DMS153 (cell line): ENCODE measurements at places on chromosomes 2 and 18.
A peak's percentile ranks its signal among the peaks of the same experiment; 100 is the strongest.

- DNase-seq, result peak; percentile 79
Observed at GRCh38 chr18:58117786-58118403, 73.9 kb downstream of the NEDD4L start.

DNA sequence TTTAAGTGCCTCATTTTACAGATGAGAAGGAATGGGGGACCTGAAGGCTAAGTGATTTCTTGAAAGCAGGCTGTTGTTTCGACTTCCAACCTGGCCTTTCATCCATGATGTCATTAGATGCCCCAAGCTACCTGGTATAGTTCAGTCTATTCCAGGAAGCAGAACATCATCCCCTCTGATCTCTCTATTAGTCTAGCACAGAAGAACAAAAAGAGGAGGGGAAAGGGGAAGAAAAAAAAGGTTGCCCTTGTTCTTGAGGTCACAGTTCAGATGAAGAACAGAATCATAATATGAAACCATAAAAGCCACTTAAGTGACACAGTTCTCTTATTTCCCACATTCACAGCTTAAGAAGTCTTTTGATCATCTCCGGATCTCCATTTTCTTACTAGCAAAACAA is 386.2 kb upstream of the HNRNPA3 start:
- DNase-seq, result no peak

DNA sequence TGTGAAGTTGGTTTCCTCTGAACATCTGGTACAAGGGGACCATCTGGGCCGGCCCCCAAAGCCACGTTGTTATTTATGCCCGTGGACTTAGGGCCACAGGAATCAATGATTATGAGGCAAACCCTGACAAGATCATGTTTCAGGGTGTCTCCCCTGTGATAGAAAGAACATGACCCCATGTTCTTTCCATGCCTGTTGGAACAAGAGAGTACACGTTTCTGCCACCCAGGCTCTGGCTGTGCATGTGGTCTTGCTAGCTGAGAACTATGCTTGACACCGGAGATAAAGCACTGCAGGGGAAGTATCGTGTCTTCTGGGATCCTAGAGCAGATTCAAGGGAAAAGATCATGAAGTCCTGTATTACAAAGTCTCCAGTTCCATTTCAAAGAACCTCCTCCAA is 64.2 kb downstream of the TMEM17 start:
- DNase-seq, result no peak

DNA sequence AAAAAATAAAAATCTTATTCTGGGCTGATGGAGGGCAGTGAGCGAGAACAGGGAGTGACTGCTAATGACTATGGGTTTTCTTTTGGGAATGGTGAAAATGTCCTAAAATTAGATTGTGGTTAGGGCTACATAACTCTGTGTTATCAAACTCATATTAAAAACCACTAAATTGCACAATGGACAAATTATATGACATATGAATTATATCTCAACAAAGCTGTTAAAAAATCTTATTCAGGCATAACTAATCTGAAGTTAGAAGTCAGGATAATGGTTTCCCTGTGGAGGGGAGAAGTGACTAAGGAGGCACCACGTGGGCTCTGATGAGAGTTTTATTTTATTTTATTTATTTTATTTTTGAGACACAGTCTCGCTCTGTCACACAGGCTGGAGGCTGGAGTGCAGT is 32.1 kb upstream of the DPP4 start:
- no peak for DNase-seq

DNA sequence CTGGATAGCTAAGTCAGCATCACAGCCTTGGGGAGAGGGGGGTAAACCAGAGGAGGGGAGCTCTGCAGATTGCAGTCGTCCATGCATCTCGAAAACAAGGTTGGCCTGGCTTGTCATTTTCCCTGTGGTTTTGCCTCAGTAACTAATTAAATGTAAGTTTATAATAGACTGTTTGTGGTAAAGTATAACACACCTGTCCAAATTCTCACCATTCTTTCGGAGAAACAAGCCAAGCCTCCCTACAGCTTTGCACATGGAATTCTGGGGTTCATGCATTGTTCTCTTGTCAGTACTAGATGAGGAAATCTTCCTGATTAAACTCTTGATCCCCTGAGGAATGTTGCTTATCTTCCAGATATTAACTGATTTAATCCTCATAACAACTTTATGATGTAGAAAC is 1065.2 kb upstream of the FAM98A start:
- DNase-seq, result no peak
